Fibroblast of villous mesenchyme (primary cell): ENCODE measurements at places on chromosomes 1 and 21. TPM values are rescaled to one million over a fixed set of nuclear protein-coding genes. Genes with fewer than 3 reads are reported as not detected.

The SLC26A9 gene
- not detected in 2 replicates for total RNA-seq

- DNase-seq = peak; percentile 86
These were observed 82.1 kb downstream of the PRDM2 start for GRCh38 chr1:13781907-13782633.

DNA sequence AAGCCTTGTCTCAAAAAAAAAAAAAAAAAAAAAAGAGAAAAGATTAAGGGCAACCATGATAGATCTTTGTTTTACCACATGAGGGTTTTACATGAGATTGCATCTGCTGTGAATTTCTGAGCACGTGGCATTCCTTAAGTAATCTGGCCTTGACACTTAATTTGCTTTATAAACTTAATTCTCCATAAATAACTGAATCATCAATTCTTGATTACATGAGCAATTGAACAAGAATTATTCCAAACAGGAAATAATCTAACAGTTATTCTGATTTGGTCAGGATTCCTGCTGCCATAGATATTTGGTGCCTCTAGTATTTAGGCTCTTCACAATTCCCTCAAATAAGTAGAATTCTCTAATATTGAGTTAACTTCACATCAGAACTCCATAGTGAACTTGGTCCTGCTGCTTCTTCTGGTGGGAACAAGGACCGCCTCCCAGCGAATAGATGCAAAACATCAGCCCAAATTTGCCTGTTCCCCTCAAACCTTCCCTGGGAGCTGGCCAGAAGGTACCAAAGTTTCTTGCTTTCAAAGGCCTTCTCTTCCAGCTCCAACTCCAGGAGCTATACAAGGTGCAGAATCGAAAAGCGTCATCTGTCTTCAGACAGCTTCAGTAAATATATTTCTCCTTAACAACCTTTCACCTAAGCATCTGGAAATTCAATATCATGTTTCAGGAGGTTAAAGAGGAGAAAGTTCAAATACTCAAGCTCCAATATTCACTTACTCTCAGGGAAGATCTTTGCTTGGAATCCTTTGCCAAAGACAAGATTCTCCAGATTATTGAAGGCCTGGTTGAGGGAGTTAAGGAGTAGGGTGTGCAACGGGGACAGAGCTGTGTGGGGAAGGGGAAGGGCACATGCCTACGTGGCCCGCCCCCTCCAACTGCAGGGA, 1.0 kb downstream of the KRTCAP2 start:
- no peak for DNase-seq

The CELA3A gene
- total RNA-seq = not detected in 2 replicates

The RAD54L gene
- 2.6 and 3.0 TPM in 2 replicates for total RNA-seq

The CA6 gene
- total RNA-seq = not detected in 2 replicates

GRCh38 chr1:36842448-36842847, 191.9 kb downstream of the GRIK3 start:
- no peak for DNase-seq

GRCh38 chr1:237205400-237206064, 163.5 kb downstream of the RYR2 start:
- peak; percentile 16 for DNase-seq

- DNase-seq = no peak
These were observed 44.5 kb downstream of the ARHGEF16 start for GRCh38 chr1:3498986-3499385.

DNA sequence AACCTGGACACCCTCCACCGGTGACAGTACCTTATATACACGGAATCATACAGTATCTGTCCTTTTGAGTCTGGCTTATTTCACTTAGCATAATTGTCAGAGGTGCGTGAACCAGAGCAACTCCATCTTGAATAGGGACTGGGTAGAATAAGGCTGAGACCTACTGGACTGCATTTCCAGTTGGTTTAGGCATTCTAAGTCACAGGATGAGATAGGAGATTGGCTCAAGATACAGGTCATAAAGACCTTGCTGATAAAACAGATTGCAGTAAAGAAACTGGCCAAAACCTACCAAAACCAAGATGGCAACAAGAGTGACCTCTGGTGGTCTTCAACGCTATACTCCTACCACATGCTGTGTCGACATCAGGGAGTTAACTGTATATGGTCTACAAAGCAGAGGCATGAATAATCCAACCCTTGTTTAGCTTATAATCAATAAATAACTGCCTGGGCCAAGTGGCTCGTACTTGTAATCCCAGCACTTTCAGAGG, 1.4 kb upstream of the FDPS start:
- peak; percentile 77 for DNase-seq

DNA sequence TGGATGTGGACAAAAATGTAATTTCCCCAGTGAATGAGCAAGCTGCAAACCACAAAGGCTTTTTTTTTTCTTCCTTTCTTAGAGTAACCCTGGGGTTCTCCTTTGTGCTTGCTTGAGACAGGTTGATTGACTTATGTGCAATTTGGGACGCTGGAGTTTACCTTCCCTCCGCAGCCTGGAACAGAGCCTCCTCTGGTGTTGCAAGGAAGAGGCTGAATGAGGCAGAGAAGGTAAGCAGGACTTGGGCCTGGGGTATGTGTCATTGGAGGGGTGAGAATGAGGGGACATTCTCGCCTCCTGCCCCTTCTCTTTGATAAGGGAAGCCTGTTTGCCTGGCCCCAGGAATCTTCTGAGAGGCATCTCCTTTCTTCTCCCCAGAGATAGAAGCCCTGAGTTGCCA, 49.8 kb downstream of the NFASC start:
- DNase-seq = no peak

- no peak for DNase-seq
These were observed 1.7 kb downstream of the ANP32E start for GRCh38 chr1:150234309-150234565.

DNA sequence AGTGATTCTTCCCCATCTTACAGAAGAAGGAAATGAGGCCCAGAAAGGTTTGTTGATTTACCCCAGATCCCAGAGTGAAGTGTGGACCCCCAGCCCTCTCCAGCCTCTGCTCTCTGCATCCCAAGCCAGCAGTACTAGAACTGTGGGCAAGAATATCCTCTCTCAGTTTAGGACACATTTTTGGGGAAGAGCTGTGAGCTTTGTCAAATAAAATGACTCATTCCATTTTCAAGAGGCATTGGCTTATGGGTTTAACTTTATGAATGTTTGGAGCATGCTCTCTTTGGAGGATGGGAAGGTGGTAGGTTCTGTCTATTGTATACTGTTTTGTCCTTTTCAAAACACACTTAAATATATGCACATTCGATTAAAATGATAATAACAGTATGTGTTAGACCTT, 70.6 kb upstream of the CNTN2 start:
- DNase-seq = no peak
